CMK (cell line): ENCODE measurements at places on chromosomes 3 and 15.

DNA sequence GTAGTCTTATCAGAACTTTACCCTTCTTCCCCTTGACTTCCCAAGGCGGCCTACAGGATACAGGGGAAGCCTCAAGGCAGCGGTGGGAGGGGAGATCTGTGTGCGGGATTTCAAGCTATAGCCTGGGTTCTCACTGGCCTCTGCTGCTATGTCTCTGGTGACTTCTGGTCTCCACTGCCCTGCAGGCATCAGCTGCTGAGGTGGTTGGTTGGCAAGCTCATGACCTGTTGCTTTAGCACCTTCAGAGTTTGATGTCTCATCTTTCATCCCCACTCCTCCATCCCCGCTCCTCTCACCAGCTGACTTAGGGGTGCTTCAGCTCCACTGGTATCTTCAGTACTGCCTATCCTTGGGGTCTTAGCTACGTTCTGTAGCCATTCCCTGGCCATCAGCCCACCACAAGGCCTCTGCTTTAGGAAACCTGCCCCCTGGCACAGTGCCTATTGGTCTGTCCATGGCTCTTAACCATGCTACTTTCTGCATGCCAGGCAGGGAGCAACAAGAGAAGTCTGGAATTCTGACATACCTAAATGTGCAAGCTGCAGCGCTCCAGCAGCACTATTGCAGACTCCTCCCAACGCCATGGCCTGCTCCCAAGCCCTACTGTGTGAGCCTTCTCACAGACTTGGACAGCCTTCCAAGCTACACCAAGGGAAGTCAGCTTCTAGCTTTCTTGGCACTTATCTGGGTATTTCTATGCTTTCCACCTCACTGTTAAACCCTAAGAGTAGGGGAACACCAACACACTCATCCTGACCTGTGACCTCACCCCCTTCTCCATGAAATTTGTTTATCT, 1.8 kb upstream of the YEATS2 start:
- no peak for DNase-seq

- no peak for DNase-seq
Measured at GRCh38 chr3:113717818-113718217, 21.4 kb upstream of the USF3 start.

GRCh38 chr3:126699011-126699410, 5.0 kb upstream of the CHCHD6 start:
- no peak for DNase-seq

GRCh38 chr15:36495456-36495991, 83.9 kb upstream of the CDIN1 start:
- DNase-seq: no peak

GRCh38 chr3:152516216-152516615, 247.5 kb downstream of the MBNL1 start:
- no peak for DNase-seq

DNA sequence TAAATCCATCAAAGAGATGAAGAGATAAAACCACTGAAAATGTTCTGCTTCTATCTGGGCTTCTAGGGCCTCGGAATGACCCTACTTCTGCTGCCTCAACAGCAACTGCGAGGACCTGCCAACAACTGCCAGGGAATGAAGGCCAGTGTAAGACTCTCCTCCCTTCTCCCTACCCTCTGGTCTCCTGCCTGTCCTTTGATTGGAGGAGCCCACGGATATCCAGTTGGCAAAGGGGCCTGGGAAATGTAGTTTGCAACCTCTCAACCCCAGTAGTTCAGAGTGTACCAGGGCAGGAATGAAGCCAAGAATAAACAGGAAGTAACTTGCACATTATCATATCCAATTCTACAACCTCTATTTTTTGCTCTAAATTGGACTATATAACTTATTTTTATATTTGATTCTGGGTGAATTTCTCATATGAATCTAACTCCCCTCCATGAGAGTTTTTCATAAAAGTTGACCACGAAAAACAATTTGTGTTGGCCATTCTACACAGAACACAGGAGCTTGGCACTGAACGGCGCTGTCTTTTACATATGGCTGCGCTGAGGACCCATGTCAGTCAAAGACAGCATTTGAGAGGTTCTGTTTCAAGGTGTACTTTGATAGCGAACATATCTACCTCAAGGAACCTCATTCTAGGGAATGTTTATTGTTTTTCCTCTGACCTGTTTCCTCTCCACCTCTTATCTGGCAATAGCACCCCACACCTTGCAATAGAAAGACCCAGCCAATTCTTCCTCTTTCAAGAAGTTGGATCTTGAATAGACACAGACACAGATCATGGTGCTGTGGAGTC, 91.1 kb upstream of the RNF7 start:
- DNase-seq: peak; percentile 43

- peak; percentile 14 for DNase-seq
Measured at GRCh38 chr3:194142156-194142910, 6.4 kb downstream of the HES1 start.

DNA sequence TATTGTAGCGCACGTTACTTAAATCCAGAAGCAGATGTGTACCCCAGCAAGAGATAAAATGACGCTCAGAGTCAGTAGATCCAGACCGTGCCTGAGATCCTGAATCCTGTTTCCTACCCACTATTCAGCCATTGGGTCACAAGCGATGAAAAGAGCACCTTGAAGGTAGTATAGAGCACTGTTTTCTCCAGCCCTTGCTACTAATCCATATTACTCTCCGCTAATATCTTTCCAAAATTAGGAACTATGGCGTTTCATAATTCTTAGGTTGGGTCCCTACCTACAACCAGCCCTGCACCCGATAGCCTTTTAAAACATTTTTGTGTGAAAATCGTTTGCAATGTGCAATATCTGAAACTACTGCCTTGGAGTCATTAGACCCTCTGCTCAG, 596 bp downstream of the BTD start:
- DNase-seq: no peak

GRCh38 chr3:62615258-62615849, 242.0 kb upstream of the FEZF2 start:
- no peak for DNase-seq

DNA sequence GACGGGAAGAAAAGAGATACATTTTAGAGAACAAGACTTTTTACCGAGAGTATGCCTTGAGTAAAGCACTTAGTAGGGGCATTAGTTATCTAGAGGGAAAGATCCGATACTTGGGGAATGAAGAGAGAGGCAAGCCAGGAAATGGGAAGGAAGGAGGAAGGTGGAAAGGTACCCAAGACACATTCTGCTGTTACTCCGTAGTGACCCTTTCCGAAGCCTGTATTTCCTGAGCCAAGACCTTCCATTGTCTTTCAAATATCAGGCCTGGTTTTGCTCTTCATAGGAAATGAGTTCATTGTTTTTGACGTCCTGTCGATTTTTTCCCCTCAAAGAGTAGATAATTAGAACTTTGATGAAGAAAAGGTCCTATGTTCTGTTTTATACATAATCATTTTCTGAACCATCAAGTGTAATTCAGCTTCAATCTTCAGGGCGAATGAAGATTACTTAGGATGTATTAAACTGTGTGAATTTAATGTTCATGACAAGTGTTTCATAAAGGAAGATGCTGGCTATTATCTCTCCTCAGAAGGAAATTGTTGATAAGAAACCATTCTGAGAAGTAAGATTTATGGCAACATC, 95.7 kb downstream of the PPM1L start:
- DNase-seq: no peak

DNA sequence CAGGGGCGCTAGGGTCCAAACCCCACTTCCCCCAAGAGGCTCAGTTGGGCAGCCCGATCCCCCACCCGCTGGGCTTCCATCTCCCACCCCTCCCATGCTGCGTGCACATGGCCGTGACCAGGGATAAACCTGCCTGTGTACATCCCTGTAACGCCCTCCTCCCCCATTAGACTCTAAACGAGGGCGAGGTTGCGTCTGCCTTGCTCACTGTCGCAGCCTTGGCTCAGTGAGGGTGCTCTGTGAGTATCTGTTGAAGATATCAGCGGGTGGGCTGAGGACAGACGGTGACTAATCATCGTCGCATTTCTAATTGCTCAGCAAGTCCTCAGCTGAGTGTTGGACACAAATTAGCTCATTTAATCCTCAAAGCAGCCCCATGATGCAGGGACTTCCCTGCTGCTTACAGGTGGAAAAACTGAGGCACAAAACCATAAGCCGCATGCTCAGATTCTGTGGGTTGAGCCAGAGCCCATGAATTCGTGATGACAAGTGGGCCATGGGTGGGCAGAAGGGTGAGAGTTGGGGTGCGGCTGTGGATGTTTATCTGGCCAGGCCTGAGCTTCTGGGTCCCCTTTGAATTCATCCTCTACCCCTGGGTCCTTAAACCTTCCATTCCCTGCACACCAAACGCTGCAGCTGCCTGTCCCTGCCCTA, 26.0 kb downstream of the FBLN2 start:
- no peak for DNase-seq

GRCh38 chr3:110667216-110667615, 404.4 kb upstream of the NECTIN3 start:
- no peak for DNase-seq

- DNase-seq: no peak
Measured at GRCh38 chr3:147409143-147410115, at the start of gene ZIC1. TSS of gene ZIC1 (plus strand) at chr3:147409365. CDS start at chr3:147410113, 748 bp downstream.

GRCh38 chr3:3907023-3907422, 107.8 kb downstream of the LRRN1 start:
- no peak for DNase-seq

- no peak for DNase-seq
Measured at GRCh38 chr3:158983216-158984099, 181.6 kb downstream of the MFSD1 start.

DNA sequence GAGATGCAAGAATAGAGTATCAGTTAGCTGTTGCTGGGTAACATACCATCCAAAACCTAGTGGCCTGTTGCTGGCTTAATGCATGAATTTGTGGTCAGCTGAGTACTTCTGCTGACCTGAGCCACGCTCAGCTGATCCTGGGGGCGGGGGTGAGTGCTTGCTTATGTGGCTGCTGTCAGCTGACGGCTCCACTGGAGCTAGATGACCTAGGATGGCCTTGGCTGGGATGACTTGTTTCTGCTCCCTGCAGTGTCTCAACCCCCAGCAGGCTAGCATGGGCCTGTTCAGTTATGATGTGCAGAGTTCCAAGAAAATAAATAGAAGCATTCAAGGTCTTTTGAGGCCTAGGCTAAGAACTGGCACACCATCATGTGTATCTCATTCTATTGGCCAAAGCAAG, 63.9 kb downstream of the FBLN2 start:
- no peak for DNase-seq

- DNase-seq: no peak
Measured at GRCh38 chr3:37283011-37283410, 108.6 kb upstream of the LRRFIP2 start.

DNA sequence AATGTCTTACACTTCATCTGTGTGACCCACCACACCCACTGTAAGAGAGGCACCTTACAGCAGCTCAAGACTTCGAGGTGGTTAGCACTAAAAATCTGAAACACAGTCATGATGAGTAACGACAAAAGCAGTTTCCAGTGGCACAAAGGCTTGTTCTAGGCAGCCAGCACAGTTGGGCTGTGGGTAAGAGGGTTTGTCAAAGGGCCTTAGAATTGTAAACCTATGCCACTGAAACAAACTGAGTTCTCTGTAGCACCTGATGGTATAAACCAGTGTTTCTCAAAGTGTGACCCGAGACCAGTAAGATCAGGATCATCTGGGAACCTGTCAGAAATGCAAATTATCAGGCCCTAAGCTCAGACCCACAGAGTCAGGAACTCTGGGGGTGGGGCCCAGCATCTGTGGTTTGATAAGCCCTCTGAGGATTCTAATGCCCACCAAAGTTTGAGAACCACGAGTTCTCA, 36.5 kb downstream of the DAPK2 start:
- DNase-seq: no peak

DNA sequence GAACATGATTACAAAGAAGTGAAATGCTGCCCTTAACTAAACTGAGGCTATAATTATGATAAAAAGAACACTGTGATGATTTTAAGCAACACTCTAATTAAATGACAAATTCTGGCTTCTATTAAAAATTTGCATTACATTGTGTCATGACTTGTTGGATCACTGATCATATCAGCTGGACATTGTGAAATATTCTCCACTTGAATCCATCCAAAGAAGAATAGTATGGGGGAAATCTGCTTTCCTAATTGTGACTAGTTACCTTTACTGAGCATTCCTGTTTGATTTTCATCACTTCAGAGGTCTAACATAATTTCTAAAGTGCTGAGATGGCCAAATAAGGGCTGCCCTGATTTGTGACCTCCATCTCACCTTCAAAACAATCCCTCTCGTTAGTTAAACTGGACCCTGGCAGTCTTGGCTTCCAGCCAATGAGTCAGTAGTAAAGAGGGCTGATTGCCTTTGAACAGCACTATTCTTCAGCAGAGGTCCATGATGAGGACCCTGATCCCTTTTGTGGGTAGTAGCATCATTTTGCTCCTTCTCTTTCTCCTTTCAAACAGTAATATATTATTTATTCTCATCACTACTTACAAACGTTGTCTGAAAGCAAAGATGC, 53.5 kb upstream of the LEKR1 start:
- DNase-seq: no peak

GRCh38 chr3:188343894-188344293, 189.9 kb downstream of the LPP start:
- no peak for DNase-seq

- no peak for DNase-seq
Measured at GRCh38 chr15:74423431-74424257, 10.1 kb downstream of the SEMA7A start.

- no peak for DNase-seq
Measured at GRCh38 chr3:38367779-38368178, 21.2 kb downstream of the XYLB start.

DNA sequence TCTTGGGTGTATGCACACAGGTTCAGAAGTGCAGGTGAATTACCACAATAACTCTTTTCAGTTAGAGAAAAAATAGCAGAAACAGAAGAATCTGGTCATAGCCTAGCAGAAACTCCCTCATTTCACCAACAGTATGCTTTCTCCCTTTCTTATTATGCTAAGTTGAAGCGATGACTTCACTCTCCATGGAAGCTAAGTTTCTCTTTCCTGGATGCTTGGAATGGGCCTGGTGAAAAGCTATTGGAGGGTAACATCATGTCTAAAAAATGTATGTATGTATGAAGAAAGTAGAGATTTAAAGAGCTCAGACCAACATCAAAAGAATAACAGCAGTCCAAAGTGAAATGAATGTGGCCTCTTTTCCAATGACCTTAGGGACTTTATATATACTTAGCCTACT, 145.5 kb downstream of the TIGIT start:
- no peak for DNase-seq

DNA sequence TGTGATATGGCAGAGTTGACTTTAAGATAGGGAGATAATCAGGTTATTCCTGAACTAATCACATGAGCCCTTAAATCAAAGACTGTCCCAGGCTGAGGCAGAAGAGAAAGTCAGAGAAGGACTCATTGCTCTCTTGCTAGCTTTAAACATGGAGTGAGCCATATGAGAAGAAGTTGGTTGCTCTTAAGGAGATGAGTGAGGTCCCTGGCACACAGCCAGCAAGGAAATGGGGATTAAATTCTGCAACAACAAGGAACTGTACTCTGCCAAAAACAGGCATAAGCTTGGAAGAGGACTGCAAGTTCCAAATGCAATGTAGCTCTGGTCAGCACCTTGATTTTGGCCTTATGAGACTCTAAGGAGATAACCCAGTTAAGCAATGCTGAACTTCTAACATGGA, 457.0 kb downstream of the PLOD2 start:
- DNase-seq: no peak

GRCh38 chr15:101039461-101039860, 120.3 kb downstream of the LRRK1 start:
- DNase-seq: no peak

GRCh38 chr3:101303836-101304235, 16.5 kb downstream of the IMPG2 start:
- DNase-seq: no peak
